ENCODE measurements at places on chromosomes 2 and 18. TPM values are rescaled to one million over a fixed set of nuclear protein-coding genes. Genes with fewer than 3 reads are reported as not detected.

AGXT gene
- total RNA-seq = not detected

PRKAG3 gene
- total RNA-seq = not detected

RSAD2 gene
- 6.9 TPM for total RNA-seq

MARS2 gene
- total RNA-seq = 5.3 TPM

Measured in spinal cord (tissue), 10 donors.